ENCODE measurements at places on chromosomes 12 and 14.

DNA sequence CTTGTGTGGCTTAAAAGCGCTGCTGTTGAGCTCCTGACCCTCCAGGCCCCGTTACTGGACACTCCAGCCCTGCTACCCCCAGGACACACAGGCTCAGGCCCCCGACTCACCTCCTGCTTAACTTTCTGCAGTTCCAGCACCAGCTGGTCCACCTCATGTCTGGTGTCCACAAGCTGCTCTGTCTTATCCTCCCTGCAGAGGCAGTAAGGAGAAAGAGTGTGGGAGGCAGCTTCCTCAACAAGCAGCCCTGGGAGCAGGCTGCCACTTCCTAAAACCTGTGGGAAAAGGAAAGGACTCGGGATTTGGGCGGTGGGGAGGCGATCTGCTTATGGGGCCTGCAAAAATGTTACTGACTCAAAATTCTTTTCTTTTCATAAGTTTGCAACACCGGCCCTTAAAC lies 79.2 kb downstream of the CCDC88C start:
- no peak for DNase-seq

- peak; percentile 83 for DNase-seq
Measured at GRCh38 chr12:107091989-107092641, 1.2 kb downstream of the CRY1 start.

- no peak for DNase-seq
Measured at GRCh38 chr14:85487215-85487614, 42.7 kb upstream of the FLRT2 start.

GRCh38 chr14:68634332-68634731 lies 158.5 kb downstream of the ZFP36L1 start:
- no peak for DNase-seq

DNA sequence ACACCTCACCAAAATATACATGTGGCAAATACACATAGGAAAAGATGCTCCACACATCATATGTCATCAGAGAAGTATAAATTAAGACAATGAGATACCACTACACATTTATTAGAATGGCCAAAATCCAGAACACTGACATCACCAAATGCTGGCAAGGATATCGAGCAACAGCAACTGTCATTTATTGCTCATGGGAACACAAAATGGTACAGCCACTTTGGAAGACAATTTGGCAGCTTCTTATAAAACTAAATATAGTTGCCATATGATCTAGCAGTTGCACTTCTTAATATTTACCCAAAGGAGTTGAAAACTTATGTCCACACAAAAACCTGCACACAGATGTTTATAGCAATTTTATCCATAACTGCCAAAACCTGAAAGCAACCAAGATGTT lies 7.0 kb upstream of the KCNK13 start:
- DNase-seq = no peak

GRCh38 chr12:111034083-111034885 lies 113.9 kb upstream of the MYL2 start:
- no peak for DNase-seq

DNA sequence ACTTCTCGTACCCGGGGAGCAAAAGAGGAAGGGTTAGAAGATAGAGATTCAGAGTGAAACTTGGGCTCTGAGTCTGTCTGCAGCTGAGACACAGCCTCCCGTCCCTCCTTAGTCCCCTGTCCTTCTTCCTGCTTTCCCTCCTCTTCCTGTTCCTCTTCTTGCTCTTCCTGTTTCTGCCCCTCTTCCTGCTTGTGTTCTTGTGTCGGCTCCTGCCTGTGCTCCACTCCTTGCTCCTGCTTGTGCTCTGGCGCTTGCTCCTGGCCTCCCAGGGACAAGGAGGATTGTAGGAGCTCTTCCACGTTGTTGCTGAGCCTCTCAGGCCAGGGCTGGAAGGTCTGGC lies 3.0 kb downstream of the ACRBP start:
- no peak for DNase-seq

- no peak for DNase-seq
Measured at GRCh38 chr12:70664465-70664881, 27.2 kb upstream of the PTPRB start.

DNA sequence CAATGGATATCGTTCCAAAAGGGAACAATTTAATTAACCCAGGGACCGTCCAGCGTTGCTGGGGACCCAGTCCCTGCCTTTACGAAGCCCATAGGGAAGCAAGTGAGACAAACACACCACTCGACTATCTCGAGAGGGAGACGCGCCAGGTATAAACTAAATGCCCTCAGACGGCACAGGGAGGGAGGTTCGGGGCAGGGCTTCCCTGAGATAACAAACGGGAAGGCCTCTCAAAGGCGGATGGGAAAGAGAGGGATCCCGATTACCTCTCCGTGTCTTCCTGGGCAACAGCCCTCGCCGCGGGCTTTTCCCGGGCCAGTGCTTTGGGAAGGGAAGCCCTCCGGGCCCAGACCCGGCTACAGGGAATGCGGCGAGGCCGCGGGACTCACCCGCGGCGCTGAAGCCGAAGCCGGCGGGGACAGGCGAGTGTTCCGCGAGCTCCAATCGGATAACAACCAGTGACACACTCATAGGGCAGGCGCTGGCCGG lies 390 bp downstream of the BRAP start:
- peak; percentile 13 for DNase-seq

- no peak for DNase-seq
Measured at GRCh38 chr14:20798318-20798717, 4.3 kb downstream of the RNASE1 start.

DNA sequence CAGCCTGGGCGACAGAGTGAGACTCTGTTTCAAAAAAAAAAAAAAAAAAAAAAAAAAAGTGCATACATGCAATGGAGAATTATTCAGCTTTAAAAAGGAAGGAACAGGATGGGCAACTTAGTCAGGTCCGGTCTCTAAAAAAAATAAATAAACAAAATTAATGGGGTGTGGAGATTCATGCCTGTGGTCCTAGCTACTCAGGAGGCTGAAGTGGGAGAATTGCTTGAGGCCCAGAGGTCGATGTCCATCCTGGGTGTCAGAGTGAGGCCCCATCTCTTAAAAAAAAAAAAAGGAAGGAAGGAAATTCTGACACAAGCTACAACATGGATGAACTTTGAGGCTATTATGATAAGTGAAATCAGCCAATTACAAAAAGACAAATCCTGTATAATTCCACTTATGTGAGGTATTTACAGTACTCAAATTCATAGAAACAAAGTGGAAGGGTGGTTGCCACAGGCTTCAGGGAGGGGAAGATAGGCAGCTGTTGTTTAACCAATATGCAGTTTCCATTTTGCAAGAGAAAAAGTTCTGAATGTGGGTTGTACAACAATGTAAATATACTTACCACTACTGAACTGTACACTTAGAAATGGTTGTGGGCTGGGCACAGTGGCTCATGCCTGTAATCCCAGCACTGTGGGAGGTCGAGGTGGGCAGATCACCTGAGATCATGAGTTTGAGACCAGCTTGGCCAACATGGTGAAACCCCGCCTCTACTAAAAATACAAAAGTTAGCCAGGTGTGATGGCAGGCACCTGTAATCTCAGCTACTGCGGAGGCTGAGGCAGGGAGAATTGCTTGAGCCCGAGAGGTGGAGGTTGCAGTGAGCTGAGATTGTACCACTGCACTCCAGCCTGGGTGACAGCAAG lies 12.3 kb upstream of the APOF start:
- no peak for DNase-seq

GRCh38 chr14:84670796-84671195 lies 859.1 kb upstream of the FLRT2 start:
- no peak for DNase-seq

DNA sequence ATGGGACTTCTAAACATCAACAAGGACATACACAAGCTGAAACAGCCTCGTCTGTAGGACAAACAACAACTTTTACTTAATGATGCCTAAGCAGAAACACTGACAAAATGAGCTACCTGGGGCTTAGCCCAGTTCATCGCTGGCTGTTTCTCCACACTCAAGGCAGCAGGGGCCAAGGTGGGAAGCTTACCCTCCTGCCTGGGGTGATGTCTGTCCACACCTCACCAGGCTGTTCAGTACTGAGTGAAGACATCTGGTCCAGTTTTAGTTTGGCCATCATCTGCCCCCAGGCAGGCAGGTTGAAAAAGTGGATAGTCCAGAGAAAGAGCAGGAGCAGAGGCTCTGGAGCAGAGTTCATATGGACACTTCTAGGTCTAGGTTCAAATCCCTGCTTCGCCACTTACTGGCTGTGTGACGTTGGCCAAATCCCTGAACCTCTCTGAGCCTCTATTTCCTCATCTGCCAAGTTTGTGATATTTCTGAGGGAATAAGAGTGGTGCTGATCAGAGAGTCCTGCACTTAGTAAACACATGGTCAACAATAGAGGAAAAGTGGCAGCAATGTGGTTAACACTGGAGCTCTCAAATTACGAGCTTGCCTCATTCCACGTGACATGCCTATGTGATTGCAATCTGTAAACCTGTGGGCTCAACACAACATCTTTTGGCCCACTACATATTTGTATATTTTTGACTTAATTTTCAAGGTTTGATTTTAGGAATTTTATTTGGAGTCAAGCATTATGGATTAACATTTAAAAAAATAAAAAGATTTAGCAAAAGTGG lies 720.1 kb upstream of the TMEM132C start:
- no peak for DNase-seq

DNA sequence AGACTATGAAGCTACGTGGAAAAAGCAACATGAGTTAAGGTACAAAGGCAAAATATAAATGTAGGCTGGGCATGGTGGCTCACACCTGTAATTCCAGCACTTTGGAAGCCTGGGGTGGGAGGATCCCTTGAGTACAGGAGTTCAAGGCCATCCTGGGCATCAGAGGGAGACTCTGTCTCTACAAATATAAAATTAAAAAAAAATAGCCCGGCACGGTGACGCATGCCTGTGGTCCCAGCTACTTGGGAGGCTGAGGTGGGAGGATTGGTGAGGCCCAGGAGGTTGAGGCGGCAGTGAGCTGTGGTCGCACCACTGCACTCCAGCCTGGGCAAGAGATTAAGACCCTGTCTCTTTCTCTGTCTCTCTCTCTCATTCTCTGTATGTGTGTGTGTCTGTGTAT lies 4.0 kb upstream of the VPS37B start:
- no peak for DNase-seq

DNA sequence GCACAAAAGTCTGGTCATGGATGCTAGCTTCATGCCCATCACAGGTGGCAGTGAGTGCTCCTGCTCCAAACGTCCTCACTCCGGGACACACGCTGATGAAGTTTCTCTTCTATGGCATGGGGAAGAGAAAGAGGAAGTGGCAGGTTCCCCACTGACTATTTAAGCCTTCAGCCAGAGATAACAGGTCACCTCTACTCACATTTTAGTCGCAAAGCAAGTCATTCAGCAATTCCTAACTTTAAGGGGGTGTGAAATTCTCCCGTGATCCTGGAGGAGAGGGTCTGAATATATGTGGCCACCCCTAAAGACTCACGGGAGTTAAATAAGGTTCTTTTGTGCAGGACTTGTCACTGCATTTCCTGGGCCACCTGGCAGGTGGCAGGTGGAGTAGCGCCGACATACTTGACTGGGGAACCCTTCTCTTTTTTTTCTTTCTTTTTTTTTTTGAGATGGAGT lies 18.8 kb upstream of the RCOR1 start:
- DNase-seq = peak; percentile 73

DNA sequence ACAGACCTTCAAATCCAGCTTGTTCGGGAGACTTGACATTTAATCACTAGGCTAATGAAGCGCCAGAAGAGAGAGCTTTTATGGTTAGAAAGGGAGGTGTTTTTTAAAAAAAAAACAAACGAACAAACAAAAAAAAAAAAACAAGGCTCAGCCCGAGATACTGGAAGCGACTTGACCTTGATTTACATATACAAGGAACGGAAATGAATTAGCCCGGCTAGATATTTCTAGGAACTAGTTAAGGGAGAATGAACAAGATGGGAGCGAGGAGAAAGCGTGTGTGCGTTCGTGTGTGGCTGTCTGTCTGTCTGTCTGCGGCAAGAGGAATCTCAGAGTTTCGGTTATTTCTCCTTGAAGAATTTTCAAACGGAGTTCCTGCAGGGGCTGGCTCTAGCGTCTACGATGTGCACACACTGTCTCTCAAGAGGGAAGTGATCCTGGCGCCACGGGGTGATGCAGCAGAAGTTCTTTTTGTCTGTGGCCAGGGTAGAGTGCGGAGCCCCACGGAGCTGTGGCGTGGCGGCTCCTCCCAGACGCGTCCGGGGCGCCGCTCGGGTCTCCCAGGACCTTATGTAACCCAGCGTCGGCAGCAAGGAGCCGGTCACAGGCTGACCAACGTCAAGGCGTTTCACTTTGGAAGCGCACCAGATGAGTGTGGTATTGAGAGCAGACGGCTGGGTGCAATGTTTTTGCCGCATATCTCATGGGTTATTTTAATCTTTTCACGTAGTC lies 18.8 kb downstream of the SOCS2 start:
- DNase-seq = peak; percentile 52

GRCh38 chr14:56118611-56119181 lies 485 bp downstream of the PELI2 start:
- DNase-seq = no peak

DNA sequence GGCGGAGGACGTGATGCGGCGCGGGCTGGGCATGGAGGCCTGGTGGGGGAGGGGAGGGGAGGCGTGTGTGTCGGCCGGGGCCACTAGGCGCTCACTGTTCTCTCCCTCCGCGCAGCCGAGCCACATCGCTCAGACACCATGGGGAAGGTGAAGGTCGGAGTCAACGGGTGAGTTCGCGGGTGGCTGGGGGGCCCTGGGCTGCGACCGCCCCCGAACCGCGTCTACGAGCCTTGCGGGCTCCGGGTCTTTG lies 303 bp downstream of the GAPDH start:
- DNase-seq = no peak

DNA sequence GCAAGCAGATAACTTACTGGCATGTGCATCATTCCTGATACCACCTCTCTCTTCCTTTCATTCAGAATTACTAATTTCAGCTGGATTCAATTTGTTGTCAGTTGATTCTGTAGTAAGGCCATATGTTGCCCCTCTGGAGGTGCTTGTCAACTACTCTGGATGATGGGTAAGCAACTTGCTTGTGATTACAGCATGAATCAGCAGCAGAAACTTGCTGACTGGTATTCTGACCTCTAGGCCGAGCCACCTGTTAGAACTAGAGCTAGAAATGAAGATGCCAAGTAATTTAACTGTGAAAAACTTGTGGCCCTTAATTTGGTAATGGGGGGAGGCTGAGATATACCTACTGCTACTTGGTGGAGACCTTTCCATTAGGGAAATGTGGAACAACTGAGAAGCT lies 5.1 kb downstream of the RNF10 start:
- no peak for DNase-seq

DNA sequence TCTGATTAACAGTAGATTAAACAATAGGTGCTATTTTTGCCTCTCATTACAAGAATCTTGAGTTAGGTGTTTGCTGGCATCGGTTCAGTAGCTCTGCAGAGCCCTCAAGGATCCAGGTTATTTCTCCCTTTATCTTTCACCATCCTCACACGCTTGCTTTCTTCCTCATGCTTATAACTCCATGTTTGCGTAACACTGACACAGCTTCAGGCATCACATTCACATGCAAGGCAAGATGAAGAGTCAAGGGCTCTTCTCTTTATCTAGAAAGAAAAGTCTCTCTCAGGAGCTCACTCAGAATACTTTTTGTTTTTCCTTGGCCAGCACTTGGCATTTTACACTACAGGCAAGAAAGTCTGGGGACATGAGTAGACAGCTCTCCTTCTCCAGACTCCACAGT lies 24.2 kb upstream of the PTHLH start:
- no peak for DNase-seq

DNA sequence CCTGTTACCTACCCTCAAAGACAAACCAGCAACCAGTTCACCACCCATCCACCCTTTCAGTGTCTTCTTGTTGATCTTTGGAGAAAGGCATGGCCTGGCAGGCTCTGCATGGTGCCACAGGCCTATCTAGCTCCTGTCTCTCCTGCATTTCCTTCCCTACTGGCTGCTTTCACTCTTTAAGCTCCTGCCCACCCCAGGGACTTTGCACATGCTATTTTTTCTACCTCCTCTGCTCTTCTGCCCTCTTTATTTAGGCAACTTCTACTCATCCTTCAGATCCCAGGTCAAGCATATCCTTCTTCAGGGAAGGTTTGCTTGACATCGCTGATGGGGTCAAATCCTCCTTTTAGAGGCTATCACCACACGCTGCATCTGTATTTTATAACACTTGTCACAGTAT lies 27.1 kb upstream of the GPRC5A start:
- no peak for DNase-seq
